ENCODE measurements at places on chromosomes 7 and 10.

DNA sequence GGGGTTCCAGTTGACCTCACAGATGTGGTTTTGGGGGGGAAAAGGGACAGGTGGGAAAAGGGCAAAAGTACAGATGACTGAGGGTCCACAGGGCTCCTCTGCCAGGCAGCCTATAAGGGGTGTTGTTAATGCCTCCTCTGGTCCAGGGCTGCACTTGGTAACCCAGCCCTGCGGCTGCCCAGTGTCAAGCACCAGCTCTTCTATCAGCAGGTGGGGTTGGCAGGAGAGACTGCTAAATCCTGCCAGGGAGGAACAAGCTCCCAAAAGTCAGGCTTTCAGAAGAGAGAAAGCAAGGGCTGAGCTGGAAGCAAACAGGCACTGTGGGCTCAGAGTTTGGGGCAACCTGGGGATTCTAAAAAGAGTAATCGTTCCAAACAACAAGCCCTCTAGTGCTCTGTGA is 39.1 kb downstream of the LRRC20 start:
- DNase-seq, result no peak

GRCh38 chr10:43595739-43596298 is 10.4 kb upstream of the ZNF485 start:
- no peak for DNase-seq

- peak; percentile 54 for DNase-seq
Observed at GRCh38 chr10:61896854-61897661, 4.4 kb upstream of the ARID5B start.

- DNase-seq, result no peak
Observed at GRCh38 chr10:45003432-45004000, 2.8 kb downstream of the ZNF22 start.

GRCh38 chr7:111975346-111975745 is 230.9 kb downstream of the DOCK4 start:
- DNase-seq, result no peak

DNA sequence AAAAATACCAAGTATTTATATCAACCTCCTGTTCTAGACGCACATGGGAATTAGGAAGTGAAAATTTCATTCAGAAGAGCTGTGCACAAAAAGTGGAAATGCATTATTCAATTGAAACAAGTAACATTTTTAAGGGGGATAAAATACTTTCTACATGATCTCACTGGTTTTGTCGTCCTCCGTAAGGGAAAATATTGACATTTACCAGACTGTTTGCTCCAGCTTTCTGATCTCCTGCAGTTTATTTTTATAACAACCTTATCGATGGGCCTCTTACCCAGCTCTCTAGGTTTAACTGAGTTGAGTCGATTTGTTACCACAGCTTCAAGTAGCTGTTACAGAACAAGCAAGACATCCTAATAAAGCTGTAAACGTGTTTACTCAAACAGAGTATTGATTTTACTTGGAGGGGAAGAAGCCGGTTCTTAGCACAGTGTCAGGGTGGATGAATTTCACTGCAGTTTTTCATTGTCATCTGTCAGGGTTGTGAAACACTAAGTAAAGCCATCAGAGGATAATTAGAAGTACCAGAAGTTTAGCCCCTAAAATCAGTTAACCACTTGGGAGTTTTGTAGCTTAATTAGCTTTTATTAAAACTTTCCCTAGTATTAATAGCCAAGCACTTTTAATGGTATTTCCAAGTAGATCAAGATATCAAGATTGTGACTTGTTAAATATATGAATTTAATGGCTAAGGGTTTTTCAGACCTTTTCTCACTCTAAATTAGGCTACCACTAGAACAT is 142.6 kb upstream of the KAT6B start:
- DNase-seq, result no peak

DNA sequence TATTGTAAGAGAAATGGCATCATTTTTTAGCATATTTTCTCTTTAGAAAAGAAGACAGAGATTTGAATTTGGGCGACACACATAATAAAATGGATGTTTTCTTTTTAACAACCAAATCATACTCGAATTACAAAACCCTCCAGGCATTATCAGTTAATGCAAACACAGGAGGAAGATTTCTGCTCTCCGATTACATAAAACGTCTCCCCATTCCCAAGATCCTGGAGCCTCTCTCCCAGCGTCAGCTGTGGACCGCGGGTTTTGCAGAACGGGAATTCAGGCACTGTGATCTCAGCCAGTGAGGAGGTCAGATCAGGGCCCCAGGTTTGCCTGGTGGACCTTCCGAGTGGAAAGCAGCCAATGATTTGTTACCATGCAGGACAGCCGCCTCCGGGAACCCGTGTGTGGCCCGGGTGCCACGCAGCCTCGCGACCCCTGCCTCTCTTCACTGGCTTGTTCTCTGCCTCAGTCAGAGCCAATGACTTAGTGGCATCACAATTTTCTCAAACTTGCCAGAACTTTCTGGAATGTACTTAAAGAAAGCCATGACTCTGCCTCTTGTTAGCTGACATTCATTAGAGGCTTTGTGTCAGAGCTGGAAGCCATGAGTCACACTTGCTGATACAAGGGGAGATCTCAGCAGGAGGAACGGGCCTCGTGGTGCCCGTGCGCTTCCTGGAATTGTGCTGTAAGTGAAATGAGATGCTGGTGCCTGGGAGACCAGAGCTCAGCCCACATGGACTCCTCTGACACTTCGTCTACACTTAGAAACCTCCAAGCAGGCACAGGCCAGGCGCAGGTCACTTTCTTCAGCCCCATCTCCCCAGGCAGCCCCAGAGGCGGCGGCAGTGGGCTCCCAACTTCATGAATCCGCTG is 246.1 kb downstream of the KLF6 start:
- DNase-seq, result no peak

DNA sequence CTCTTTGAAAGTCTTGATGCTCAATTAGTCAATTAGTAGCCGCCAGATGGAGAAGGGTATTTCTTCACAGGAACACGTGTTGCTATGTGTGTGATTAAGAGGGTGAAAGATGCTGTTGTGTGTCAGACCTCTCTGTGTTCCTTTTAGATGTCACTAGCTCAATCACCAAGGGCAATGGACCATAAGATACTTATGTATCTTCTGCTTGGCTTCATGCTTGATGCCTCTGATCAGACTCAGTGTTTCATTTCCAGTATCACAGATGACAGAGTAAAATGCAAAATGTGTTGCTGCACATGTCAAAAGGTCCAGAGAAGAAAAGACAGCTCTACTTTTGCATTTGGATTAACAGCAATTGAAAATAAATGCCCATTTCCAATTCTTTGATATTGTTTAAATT is 865.9 kb downstream of the CNTNAP2 start:
- no peak for DNase-seq

GRCh38 chr10:51159841-51160240 is 85.6 kb downstream of the PRKG1 start:
- DNase-seq, result no peak

- DNase-seq, result no peak
Observed at GRCh38 chr7:107027208-107027607, 17.3 kb upstream of the PRKAR2B start.

DNA sequence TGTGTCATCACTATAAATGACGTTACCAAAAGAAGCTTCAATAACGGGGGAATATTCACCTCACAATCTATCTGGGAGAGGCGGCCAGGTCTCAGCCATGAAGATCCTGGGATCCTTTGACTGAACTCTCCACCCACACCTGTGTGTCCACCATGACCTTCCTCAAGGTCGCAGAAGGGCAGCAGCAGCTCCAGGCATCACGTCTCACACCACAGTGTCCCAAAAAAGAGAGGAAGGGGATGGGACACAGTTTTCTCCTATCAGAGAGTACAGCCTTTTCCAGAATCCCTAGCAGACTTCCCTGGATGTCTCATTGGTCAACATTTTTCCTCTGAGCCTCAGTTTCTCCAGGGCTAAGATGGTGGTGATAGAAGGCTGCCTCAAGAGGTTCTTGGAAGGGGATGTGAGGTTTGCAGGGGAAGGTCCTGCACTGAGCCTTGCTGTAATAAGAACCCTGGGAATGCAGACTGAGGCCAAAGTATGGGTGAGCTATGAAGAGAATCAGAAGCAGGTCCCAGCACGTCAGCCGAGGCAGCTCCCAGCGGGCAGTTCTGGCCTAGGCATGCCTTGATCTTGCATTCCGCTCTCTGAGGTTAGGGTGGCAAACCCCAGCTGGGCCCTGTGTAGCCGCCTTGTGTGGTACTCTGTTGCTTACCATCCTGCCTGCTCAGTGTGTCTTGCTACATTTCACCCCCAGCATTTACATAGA is 63.8 kb downstream of the COL26A1 start:
- DNase-seq, result no peak

GRCh38 chr10:94349327-94349726 is 13.4 kb downstream of the NOC3L start:
- DNase-seq, result no peak

DNA sequence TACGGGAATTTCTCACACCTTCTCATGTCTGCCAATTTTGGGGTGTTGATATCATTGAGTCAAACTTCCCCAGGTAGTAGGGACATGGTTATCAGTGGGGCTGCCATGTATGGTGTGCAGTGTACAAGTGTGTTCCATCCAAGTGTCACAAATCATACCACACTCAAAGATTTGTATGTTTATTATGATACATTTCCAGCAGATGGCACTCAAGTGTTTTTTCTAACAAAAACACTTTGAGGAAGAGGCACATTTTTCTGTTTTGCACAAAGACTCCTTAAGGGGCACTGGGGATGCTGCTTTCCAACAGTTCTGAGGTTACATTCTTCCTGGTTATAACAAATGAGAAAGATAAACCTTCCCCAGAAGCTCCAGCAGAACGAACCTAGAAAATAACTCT is 414.5 kb downstream of the REEP3 start:
- DNase-seq, result no peak

DNA sequence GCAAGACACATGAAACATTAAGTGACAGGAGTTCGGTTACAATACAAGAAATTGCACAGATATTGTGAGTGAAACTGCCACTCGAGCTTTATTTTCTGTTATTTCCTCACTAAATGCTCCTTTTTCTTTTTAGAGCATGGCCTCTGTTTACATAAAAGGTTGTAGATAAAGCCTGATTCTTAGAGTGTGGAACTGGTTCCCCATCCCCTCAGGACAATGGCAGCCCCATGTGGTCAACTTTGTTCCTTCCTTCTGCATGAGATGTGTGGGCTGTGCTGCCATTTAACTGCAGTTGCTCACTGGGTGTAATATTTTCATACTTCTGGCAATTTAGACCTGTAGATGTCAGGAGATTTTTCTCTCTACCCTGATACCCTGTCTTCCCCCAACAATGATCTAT is 70.2 kb downstream of the LRGUK start:
- no peak for DNase-seq

GRCh38 chr10:14700546-14700945 is 74.2 kb downstream of the FAM107B start:
- no peak for DNase-seq

GRCh38 chr7:104958371-104958865 is 55.6 kb upstream of the KMT2E start:
- no peak for DNase-seq

DNA sequence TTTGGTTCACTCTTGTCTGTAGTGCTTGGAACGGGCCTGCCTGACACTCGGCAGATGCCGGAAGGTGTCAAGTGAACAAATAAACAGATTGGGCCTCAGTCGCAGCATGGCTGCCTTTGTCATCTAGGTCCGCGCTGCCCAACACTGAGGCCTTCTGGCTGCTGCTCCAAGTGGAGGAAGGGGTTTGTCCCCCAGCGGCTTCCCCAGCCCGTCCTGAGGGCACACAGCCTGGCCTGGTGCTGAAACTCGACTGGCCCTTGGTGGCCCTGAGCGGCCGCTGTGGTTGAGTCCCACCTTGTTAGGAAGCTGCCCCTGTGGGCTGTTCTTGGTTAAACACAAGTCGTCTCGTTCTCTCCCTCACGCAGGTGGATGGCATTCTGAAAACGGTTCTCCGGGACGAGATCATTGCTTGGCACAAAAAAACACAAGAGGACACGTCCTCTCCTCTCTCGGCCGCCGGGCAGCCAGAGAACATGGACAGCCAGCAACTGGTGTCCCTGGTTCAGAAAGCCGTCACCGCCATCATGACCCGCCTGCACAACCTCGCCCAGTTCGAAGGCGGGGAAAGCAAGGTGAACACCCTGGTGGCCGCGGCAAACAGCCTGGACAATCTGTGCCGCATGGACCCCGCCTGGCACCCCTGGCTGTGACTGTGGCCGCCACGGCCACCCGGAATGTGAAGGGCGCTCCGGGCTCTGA is 132.1 kb downstream of the SMURF1 start:
- no peak for DNase-seq

DNA sequence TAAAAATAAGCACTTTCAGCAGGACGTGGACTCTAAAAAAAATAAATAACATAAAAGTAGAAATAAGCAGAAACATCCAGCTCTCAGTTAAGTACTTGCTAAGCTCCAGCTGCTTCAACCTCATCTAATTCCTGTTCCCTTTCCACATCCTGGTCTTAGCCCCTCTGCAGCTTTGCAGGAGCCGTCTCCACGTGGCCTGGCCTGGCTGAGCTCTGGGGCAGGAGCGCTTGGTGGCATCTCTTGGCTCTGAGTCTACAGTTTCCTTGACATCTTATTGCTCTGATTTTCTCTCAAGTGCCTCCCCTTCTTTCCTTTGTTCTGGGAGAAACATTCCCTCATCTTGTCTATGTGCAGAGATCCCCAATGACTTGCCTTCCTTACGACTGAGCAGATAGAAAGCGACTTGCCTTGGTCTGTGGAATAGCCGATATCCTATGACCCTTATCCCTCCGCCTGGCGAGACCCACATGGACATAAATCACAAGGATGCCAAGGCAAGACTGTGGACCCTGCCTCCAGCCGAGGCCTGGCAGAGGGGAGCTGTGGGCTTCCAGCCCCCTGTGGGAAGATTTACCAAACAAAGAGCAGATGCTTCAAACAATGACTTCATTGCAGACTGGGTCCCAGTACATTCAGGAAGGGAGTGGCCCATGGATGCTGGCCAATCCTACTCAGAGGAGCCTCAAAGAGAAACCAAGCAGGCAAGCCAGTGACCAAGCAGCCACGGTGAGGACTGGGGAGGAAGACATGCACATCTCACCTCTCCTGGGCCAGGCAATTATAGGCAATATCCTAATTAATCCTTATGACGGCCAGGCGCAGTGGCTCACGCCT is 61.9 kb downstream of the SPOCK2 start:
- DNase-seq, result no peak

- DNase-seq, result no peak
Observed at GRCh38 chr10:78476844-78477243, 443.2 kb downstream of the RPS24 start.

DNA sequence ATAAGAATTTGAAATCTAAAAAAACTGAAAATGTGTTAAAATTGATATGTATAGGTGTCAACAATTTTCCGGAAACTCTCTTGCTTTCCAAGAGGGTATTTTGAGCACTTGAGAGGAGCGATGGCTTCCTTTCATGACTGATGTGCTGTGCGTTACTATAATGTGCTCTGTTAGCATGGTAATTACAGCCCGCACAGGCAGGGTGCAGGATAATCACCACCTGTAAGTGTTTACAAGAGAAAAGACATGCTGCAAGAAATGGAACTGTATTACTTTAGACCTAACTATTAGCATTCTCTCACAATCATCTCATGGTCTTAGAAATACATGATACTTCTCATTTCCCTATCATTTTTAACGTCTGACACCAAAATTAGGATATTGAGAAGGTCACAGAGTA is 92.4 kb upstream of the ADARB2 start:
- DNase-seq, result no peak
